Kidney capillary endothelial cell (primary cell): ENCODE measurements at places on chromosomes 16 and 17.

GRCh38 chr17:72411124-72411563 is 290.3 kb downstream of the SOX9 start:
- DNase-seq = no peak

DNA sequence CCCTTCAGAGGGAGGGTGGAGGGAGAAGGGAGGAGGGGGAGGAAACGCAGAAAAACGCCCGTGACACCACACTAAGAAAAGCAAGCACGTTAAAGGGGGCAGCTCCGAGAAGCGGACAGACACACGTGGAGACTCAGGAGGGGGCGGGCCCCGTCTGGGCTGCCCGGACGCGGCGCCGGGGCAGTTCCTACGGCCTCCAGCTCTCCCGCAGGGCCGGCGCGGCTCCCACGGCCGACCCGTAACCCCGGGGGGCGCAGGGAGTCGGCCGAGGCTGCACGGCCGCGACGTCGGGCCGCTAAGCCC is 362 bp downstream of the KLHDC4 start:
- DNase-seq = no peak

GRCh38 chr17:10606110-10606509 is 51.0 kb downstream of the MYH3 start:
- DNase-seq = no peak

DNA sequence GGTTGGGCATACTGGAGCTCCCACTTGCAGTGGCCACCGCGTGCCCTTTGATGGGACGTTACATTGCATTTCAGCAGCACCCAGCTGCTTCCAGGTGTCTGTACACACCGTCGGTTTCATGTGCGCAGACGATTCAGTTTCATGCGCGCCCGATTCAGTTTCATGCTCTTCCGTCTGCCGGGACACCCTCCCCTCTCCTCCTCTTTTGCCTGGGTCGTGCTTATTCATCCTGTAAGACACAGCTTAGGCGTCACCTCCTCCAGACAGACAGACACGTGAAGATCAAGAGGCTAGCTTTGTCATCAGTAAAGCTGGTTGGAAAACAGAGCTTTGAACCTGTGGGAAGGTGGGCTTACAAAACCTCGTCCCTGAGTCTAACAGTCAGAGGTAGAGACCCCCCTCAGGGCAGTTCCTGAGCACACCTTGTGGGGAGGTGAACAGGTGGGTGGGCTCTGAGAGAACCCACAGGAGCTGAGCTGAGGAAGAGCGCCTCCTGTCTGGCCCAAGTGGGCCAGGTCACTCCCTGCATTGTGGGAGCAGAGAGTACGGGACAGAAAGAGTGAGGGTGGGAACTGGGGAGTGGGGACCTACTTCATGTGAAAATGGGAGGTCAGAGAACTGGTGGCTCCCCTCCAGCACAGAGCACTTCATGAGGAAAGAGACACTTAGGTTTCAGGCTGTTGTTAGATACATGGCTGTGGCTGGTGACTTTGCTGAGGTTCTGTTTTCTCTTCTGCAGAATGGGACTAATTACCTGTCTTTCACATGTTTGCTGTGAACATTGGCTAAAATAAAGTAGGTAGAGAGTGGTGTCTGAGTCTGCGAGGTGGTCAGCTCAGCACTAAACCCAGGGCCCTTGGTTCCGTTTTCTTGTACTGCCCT is 122.1 kb downstream of the SNX29 start:
- DNase-seq = no peak

GRCh38 chr17:65677932-65678331 is 116.5 kb upstream of the AXIN2 start:
- no peak for DNase-seq

DNA sequence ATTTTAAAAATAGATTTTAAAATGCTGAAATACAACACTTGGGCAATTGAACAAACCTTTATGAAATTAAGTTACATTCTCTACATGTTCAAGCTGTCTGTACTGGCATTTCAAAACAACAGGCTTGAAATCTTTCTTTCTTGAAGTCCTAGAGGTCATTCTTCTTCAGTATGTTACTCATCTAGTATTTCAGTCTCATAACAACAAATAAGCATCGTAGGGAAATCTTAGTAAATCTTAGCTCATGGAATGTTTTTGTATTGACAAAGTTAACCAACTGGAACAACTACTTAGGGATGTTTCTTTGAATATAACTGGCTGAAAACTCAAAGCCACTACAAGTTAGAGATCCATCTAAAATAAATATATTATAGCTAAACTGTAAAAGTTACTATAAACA is 96.6 kb downstream of the KIF2B start:
- DNase-seq = no peak

- no peak for DNase-seq
These were observed 27.4 kb upstream of the TNRC6C start for GRCh38 chr17:77930780-77931768.

DNA sequence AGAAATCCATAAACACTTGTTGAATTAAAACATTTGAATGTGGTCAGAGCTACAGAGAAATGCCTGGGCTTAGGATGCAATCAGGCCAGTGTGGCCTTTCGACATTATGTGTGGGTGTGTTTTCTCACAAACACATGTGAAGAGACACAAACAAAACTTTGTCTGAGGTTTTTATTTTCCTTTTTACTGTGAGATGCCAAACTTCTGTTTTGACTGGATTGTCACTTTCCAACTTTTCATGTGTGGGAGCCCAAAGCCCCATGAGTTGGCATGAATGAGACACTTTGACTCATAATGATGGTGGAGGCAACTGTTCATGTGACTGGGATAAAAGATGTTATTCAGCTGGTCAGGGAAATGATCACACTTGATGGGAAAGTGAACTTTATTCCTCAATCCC is 71.9 kb upstream of the GAS7 start:
- DNase-seq = no peak

- DNase-seq = no peak
These were observed 258.6 kb downstream of the PMP22 start for GRCh38 chr17:15006421-15007128.

DNA sequence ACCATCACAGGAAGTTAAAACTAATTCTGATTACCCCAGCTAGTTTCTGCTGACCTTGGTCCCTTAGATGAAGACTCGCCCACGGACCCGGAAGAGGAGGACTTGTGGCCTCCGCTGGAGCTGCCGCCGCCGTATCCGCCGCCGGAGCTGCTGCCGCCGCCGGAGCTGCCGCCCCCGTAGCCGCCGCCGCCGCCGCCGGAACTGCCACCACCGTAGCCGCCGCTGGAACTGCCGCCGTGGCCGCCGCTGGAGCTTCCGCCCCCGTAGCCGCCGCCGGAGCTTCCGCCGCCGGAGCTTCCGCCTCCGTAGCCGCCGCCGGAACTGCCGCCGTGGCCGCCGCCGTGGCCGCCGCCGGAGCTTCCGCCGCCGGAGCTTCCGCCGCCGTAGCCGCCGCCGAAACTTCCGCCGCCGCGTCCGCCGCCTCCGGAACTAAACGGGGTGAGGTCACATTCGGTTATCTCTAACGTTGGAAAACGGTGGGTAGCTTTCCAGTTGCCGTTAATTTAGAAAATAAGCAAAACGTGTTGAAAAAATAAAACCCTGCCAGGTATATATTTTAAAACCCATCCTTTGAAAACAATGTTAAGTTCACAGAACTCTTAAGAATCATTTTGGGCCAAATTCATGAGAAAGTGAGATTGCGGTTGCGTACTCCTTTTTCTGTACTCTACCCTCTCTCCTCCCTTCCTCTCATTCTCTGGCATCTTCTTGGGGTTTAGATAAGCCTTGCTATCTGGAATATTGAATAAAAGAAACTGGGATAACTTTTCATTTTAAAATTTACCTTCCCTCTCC is 3.5 kb downstream of the KRT10 start:
- peak; percentile 59 for DNase-seq

DNA sequence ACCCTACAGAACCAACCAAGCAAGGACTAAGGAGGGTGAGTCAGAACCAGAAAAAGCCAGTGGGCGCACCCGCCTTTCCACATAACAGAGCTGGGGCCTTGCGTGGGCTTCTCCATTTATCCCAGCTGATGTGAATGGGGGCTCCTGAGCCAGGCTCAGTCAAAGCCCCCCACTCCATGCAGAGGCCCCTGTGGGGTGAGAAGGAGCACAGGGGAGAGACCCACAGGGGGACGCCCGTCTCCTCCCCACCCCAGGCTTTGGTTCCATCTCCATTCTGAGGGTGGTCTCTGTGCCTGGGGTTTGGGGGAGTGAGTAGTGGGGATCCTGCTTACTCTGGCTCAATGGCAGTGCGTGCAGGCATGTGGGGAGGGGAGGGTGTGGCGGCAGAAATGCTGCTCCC is 210.1 kb upstream of the TNRC6C start:
- no peak for DNase-seq

DNA sequence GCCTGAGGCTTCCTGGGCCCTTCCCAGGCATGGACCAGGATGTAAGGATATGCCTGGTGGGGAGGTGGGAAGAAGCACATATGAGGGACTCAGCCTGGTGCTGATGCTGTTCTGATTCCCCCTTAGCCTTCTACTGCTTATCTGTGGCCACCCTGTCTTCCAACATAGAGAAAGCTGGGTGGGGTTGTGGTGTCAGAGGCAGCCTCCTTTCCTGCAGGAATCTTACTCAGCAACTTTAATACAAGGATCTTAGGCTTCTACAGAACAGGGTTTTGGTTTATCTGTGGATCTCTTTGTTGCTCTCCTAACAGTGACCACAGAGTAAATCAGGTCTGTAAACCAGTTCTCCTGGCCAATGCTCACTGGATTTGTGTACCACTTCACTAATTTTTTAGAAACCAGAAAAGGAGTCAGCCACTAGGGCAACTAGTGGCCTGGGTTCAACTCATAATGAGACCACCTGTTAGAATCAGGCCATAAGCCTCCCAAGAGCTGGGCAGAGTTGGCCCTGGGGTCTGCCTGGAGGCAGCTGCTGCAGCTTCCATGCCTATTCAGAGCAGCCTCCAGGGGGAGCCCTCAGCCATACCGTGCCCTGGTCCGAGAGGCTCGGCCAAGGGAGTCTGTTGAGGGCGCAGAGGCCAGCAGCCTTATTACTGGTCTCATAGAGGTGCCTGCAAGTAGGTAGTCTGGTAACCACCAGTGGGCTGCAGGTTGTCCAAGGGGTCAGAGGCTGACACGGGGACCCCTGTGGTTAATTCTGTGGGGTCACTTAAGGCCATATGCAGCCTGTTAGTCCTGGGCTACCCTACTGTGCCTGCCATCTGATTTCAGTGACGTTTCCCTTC is 7.1 kb downstream of the HAS3 start:
- peak; percentile 46 for DNase-seq

GRCh38 chr17:67549820-67550219 is 167.9 kb upstream of the NOL11 start:
- peak; percentile 99 for DNase-seq

DNA sequence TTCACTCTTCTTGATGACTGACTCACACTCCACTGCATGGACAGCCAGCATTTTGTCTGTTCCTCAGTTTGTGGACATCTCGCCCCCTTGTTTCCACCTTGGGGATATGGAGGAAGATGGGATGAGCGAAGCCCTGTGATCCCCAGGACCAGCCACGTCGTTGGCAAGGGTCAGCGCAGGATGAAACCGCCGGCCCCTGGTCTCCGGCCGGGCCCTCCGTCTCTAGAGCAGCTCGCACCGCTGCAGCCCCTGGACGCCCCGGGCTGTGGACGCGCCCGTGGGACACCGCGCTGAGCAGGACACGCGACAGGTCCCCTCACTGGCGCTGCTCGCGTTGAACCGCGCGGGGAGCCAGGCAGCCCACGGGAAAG is 604 bp upstream of the ZC3H18 start:
- DNase-seq = peak; percentile 17

DNA sequence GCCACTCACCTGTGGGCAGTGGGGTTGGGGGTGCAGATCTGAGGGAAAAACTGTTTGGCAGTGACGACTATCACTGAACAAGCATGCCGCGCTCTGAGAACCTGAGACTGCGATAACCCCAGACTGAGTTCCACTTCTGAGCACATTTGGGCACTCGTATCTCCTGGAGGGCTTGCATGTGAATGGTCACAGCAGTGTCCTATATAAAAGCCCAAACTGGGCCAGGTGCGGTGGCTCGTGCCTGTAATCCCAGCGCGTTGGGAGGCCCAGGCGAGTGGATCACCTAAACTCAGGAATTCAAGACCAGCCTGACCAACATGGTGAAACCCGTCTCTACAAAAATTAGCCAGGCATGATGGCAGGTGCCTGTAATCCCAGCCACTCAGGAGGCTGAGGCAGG is 18.7 kb downstream of the ATP2C2 start:
- no peak for DNase-seq

- DNase-seq = no peak
These were observed 151.1 kb downstream of the ITFG1 start for GRCh38 chr16:47309581-47310312.

GRCh38 chr17:74271901-74272561 is 2.0 kb upstream of the DNAI2 start:
- no peak for DNase-seq

GRCh38 chr16:73054813-73055482 is 7.0 kb upstream of the ZFHX3 start:
- DNase-seq = no peak

DNA sequence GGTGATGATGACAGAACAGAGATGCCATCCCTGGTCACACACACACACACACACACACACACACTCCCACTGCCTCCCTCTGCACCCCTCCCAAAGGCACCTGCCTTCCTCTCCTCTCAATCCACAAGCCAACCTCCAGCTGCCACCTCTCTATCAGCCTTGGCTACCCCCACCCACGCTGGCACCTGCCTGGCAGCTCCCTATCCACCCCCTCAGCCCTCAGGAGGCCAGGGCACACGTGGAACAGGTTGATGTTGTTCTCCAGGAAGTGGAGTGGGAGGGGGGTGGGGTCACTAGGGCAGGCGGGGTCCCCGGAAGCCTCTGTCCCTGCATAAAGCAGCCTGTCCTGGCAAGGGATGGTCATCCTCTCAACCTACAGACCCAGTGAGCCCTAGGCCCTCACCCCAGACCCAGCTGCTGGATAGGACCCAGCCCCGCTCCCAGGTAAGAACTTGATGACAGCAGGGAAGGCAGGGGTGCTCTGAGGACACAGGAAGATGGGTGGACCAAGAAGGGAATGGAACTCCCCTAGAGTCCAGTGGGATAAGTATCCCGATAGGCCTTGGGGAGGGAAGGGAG is at the start of gene GSDMA:
GSDMA (plus strand) TSS at position 363 of the 579 bp plus-strand sequence. CDS start 2,684 bp downstream, outside the sequence.
- no peak for DNase-seq

DNA sequence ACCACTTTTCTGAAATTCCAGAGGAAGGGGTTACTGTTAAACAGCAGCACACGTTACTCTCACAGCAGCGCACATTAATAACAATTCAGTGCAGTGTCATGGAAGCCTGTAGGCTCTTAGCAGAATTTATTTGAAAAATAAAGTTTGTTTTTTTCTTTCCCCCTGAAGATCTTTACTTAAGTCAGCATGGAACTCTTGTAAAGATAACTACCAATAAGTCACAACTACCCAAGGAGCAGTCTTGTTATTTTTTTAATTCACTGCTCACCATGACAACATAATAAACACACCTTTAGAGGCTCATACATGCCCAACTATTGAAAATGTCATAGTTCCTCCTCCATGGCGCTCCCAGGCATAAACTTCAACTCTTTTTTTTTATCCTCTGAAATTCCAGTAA is 31.8 kb upstream of the PSMD7 start:
- DNase-seq = no peak
